ENCODE measurements at places on chromosomes 6 and 20.

- peak; percentile 54 for DNase-seq
Measured at GRCh38 chr6:113073611-113074191, 726.6 kb downstream of the RFPL4B start.

GRCh38 chr6:44831002-44831610, 443.6 kb downstream of the CDC5L start:
- peak; percentile 67 for DNase-seq

DNA sequence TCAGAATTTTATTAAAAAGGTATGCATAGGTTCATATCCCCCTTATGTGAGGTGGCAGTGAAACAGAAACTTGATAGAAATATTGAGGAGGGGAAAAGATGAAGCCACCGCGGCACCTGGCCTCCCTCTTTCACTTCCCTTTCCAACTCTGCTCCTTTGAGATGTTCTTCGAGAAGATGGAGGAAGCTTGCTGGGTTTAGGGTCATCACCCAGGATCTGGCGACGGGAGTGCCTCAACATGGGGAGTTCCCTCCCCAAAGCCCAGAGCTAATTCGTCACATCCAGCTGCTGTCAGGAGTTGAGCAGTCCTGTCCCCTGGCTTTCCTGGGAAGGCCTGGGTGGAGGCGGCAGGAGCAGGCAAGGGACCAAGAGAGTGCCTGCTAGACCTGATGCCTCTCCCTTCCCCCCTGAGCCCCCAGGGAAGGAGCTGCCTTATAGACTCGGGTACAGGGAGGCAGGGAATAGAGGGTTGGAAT, 29.1 kb downstream of the RREB1 start:
- no peak for DNase-seq

- DNase-seq = no peak
Measured at GRCh38 chr6:145733810-145734209, 1.5 kb downstream of the EPM2A start.

DNA sequence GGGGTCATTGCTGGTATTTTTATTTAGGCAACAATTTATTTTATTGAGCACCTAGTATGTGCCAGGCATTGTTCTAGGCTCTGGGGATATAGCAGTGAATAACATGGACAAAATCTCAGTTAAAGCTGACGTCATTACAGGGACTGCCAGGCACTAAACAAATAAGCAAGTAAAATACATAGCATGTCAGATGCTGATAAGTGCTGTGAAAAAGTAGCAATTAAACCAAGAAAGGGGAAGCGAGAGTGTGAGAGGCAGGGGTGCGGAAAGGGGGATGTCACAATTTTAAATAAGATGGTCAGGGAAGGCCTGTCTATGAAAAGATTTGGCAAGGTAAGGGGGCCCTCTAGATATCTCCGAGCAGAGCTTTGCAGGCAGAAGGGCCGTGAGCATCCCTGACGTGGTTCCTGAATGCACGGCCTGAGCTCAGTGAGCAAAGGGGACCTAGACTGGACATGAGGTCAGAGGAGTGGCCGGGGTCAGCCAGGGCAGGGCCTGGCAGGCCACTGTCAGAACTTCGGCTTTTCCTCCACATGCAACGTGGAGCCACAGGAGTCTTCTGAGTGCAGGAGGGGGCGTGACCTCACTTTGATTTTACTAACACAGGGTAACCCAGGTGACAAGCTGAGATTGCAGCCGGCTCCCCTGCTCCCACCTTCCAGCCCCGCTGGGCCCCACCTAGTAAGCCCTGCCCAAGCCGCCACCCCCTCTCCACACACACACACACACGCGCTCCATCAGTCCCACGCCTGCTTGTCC, 24.2 kb upstream of the SIRPA start:
- no peak for DNase-seq

DNA sequence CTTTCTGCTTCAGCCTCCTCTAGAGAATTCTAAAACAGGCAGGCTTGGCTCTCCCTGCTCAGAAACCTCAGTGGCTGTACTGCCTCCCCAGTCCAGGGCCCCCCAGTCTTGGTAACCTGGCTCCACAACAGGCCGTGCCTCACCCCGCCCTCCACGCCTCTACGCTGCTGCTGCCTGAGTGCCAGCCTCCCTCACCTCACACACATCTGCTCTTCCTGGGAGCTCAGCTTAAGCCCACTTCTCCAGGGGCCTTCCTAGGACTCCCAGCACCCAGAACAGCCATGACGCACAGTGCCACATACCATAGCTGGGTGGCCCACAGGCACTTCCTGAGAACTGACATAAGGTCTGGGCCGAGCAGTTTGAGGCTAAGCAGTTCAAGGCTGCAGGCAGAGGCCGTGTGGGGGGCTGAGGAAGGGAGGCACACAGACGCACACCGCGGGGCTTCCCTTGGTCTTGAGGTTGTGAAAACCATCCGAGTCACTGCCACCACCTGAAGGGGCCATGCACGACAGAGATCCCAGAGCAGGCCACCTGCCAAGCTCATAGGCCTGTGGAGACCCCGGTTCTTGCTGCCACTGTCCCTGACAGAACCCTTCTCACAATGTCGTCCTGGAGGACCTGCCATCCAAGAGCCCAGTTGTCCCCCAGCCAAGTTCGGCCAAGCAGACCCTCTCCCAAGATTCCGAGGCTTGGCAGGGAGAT, 42.6 kb downstream of the DSTN start:
- DNase-seq = no peak

- DNase-seq = peak; percentile 91
Measured at GRCh38 chr6:46993846-46994245, 48.3 kb downstream of the ADGRF1 start.

GRCh38 chr6:84860920-84861319, 96.5 kb upstream of the TBX18 start:
- DNase-seq = no peak

- DNase-seq = no peak
Measured at GRCh38 chr6:164013480-164014208, 599.1 kb downstream of the QKI start.

DNA sequence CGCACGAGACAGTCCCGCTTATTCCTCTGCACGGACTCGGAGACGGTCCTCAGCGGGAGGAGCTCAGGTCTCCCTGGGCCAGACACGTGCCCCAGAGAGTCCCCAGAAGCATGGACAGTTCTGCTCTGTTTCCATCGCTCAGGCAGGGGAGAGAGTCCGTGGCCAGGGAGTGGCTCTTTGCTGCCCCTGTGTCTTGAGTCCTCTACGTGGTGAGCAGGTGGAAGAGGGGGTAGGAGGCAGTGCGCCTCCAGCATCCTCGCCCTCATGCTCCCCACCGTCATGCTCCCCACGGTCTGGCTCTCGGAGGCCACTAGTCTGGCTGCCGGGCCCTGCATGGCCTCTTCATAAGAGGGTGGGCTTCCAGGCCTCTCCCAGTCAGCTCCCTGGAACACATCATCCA, 8.9 kb downstream of the TAGAP start:
- DNase-seq = no peak

- no peak for DNase-seq
Measured at GRCh38 chr20:61184194-61184593, 67.9 kb upstream of the CDH4 start.

DNA sequence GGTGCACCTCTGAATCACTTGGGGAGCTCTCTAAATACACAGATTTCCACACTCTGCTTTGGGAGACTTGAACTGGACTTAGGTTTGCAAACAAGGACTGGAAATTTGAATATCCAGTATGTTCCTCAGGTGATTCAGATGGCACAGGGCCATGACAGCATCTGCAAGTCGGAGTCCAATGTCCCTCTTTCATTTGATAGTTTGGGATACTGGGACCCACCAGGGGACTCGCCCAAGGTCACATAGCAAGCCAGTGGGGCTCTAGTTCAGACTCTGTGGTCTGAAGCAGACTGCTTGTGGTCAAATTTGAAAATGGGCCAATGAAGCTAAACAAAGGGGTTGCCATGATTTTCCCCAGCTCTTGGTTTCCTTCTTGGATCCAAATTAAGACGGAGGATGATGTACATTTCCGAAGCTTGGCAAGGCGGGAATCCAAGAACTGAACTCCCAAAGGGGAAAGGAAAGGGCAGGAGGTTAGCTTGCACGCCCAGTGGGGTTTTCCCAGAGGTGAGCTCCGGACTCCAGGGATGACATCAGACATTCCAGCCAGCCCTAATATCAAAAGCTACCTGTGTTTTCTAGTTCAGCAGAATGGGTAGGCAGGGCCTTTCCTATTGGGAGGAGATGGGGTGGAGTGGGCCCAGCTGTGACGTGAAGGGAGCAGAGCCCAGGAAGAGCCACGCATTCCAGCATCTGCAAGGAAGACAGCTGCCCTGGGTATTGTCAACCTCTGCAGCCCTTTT, 3.4 kb upstream of the SYS1 start:
- DNase-seq = peak; percentile 58

DNA sequence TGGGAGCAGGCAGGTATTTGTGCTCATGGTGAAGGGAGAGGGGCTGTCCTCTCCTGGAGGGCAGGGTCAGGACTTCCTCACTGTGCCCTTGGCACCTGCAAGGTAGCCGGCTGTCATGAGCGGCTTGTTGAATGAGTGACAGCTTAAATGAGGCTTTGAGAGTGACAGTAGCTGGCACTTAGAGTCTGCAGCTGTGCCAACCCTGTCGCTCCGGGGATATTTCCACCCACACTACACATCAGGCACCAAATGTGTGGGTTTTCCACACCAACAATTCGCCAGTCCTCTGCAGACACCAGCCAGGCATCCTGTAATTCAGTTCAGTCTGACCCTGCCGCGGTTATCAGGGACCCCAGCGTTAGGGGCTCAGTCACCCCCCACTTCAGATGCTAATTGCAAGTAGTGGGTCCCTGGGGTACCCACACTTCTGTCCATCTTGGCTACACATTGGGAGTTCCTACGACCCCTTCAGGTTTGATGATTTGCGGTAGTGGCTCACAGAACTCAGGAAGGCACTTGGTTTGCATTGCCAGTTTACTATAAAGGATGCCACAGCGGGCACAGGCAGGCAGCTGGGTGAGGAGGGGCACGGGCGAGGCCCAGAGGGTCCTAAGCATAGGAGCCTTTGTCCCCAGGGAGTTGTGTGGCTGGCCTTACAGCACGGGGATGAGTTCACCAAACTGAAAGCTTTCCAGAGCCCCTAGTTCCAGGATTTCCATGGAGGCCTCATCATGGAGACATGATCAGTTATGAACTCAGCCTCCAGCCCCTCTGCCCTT, 9.1 kb downstream of the MTG2 start:
- no peak for DNase-seq

DNA sequence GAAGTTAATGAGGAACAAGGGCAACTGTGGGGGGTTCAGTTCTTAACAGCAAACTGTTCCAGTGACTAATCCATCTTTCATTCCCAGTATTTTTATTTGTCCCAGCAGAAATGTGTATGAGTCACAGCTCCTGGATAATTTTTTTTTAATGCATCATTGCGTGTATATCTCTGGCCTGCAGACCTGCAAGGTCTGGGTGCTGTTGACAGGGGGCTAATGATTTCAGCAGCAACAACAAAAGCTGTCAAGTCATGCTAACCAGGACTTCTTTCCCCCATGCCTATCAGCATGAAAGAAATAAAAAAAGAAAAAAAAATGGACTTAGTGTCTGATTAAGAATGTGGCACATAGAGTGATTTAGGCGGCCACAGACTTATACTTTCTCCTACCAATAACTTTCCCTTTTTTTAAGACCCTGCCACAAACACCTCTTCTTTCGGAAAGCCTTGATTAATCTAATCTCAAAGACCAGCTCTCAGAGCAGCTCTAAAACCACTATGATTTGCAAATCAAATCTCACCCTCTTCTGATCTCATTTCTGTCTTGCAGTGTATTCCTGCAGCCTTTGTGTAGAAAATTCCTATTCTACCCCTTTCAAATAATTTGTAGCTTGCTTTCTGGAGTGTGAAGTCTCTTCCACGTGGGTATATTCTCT, 14.2 kb upstream of the PREX1 start:
- DNase-seq = peak; percentile 73

GRCh38 chr6:8321671-8322404, 113.5 kb downstream of the SLC35B3 start:
- DNase-seq = no peak

DNA sequence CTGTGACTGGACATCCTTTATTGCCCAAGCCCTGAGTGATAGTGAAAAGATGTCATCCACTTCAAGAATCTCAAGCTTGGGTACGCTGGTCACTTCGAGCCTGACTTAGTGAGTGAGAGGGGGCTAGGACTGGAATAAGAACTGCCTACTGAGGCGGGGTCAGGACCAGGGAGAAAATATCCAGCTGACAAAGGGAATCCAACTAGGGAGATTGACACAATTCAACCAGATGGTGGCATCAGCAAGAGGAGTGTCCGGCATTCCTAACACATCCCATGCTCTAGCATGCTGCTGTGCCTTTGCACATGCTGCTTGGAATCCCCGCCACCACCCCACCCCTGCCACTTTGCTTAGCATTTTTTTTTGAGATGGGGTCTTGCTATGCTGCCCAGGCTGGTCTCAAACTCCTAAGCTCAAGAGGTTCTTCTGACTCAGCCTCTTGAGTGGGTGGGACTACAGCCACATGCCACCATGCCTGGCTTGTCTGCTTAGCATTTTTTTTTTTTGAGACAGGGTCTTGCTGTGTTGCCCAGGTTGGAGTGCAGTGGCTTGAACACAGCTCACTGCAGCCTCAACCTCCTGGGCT, 6.5 kb upstream of the CEP250 start:
- DNase-seq = peak; percentile 19

- no peak for DNase-seq
Measured at GRCh38 chr6:699319-699718, 6.4 kb upstream of the EXOC2 start.

DNA sequence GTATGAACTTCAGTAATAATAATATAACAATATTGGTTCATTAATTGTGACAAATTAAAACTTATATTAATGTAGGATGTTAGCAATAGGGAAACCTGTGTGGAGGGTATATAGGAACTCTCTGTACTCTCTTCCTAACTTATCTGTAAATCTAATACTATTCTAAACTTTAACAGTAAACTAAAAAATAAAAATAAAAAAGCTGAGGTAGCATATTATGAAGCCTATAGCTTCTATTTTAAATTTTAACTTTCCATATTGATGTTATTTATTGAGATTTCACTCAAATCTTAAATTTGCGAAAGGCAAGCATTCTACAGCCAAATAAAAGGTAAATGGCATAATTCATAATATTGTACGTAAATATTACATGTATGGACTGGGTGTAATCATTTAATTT, 326.4 kb downstream of the MEI4 start:
- no peak for DNase-seq

GRCh38 chr6:18820725-18821124, 433.6 kb downstream of the RNF144B start:
- no peak for DNase-seq

DNA sequence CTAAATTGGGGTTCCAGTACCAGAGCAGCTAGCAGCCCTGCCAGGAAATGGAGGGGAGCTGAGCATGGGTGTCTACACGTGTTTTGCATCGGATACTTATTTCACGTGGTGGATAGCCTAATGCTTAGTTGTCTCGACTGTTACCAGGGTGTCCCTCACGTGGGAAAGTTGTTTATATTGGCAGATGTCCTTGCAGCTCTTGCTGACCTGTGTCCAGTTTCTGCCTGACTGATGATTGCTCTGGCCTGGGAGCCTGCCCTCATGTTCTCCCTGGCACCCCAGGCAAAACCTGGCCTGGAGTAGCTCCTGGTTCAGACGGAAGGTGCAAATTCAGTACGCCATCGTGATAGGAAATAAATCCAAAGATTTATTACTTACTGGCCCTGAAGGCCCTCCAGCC, 11.8 kb upstream of the FERMT1 start:
- DNase-seq = peak; percentile 7

- no peak for DNase-seq
Measured at GRCh38 chr6:96299525-96299924, 222.1 kb upstream of the UFL1 start.

- no peak for DNase-seq
Measured at GRCh38 chr6:34231566-34232336, 4.9 kb upstream of the HMGA1 start.
